ENCODE measurements at places on chromosomes 6 and 20.

DNA sequence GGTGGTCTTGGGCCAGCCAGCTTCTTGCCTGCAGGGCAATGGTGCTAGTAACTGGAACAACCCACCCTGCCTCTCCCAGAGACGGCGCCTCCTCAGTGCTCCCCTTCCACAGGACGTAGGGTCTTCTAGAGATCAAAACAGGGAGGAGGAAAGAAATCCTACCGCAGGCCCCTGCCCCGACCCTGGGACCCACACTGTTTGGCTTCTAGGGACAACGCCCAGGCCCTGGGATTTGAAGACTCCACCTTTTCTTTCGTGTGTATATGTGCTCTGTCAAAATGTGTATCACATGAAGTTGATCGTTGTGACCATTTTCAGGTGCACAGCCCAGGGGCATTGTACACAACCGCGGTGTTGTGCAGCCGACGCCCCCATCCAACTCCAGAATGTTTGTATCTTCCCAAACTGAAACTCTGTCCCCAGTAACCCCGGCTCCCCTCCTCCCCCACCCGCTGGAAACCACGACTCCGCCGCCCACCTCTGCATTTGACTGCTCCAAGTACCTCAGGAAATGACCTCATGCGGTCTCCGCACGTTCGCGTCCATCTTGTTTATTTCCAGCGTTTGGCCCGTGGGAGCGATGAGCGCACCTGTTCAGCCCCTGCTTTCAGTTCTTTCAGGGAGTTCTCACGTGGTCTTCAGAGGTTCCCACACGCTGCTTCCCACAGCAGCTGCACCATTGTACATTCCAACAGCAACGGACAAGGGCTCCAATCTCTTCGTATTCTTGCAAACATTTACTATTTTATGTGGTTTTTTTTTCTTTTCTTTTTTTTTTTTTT lies 3.4 kb upstream of the BHLHE23 start:
- DNase-seq = no peak

GRCh38 chr6:152318278-152318677 lies 318.9 kb downstream of the SYNE1 start:
- no peak for DNase-seq

- peak; percentile 35 for DNase-seq
Observed at GRCh38 chr6:157946865-157947532, 34.7 kb upstream of the SYNJ2 start.

DNA sequence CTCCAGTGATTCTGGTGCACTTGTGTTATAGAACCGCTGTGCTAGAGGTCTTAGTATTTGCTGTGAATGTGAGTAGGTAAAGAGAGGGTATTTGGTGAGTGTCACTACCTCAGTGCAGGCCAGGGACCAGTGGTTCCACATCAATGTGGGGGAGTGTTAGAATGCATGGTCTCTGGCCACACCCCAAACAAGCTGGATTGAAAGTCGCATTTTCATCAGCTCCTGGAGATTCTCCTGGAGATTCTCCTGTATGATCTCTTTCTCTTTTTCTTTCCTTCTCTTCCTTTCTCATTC lies 26.8 kb upstream of the BCAS1 start:
- DNase-seq = no peak

DNA sequence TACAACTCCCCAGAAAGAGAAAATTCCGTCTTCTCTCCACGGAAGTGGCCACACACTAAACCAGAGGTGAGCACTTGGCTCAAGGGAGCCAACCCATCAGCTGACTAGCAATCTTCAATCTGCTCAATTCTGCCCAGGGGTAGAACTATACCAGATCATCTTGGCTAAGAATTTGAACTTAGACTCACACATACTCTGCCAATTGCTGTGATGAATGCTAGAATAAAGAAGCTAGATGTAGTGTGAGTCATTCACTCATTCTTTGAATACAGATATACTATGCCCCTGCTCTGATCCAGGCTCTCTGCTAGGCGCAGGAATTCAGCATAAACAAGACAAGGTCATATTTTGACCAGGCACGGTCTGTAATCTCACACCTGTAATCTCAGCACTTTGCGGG lies 147.9 kb upstream of the SHLD1 start:
- DNase-seq = peak; percentile 27

DNA sequence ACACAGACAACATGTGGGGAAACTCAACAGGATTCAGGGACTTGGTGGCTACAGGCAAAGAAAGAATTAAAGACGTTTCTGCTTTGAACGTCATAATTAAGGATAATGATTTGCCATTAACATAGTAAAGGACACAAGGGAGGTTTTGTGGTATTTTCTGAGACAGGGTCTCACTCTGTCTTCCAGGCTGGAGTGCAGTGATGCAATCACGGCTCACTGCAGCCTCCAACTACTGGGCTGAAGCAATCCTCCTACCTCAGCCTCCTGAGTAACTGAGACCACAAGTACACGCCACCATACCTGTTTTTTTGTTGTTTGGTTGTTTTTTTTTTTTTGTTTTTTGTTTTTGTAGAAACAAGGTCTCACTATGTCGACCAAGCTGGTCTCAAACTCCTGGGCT lies 62.4 kb downstream of the MAP3K5 start:
- DNase-seq = no peak

DNA sequence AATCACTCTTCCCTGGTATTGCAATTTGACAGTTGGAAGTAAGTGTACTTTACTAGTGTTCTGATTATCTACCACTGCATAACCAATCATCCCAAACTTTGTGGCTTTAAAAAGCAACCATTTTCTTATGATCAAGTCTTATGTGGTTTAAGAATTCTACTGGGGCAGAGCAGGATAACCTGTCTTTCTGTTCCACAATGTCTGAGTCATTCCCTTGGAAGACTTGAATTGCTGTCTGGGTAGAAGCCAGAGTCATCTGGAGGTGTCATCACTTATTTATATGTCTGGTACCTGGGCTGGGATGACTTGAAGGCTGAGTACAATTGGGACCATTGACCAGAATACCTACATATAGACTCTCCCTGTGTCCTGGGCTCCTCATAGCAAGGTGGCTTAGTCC lies 644.3 kb downstream of the HDGFL1 start:
- DNase-seq = peak; percentile 11

- DNase-seq = no peak
Observed at GRCh38 chr20:18138639-18139583, 1.2 kb downstream of the KAT14 start.

GRCh38 chr6:48990739-48991138 lies 472.3 kb downstream of the MMUT start:
- DNase-seq = no peak
